ENCODE measurements at places on chromosomes 1 and 21.

- DNase-seq: no peak
Observed at GRCh38 chr1:40620586-40621210, 44.8 kb downstream of the RIMS3 start.

DNA sequence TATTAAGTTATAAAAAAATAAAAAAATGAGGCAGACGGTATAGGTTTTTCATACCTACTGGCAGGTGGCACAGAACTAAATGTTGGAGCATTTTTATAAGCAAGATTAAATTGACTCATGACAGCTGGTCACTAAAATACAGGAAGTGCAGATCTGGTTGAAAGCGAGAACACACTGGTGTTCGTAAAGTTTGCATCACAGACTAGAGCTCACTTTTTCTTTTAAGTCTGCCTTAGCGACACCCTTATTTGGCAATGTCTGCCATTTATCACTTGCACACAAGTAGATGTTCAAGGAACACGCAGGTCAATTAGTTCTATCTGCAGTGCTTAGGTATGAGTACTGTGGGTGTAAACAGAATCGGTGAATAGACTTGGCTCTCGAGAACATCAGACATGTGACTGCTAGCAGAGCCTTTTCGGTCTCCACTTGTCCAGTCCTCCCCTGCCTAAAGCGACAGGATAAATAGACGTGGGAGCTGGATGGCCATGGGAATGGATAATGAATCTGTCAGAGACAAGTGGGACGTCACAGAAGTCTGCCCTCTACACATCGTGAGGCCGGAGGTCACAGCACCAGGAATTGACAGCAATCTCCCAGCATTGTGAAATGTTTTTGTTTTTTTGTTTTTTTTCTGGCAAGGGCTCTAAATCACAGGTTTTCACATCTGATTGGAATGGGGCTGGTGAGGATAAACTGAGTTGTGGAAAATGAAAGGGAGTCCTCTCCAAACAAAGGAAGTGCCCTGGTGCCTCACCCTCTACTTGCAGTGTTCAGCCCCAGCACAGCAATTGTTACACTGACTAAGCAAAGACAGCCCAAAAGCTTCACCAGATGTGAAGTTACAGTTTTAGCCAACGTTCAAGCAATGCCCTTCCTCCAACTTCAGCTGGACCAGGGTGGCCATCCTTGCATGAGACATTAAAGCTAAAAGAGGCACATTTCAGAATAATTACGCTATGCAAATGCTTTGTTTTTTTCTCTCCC lies 248.9 kb downstream of the NTNG1 start:
- no peak for DNase-seq

DNA sequence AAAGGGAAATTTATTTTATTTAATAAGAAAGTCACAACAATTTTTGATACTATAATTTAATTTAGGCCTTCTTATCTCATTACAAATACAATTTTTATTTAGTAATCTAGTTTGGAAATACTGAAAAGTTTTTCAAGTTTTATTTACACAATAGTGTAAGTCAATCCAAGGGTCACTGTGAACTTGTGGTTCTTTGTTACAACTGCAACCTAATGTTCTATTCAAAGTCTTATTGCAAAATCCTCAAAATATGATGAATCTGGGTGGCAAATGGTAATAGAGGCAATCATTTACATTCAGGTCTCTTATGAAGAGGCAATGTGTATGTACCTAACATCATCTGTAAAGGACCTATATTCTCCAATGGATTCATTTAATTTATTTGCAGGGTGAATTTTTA lies 421.2 kb downstream of the DPYD start:
- no peak for DNase-seq

DNA sequence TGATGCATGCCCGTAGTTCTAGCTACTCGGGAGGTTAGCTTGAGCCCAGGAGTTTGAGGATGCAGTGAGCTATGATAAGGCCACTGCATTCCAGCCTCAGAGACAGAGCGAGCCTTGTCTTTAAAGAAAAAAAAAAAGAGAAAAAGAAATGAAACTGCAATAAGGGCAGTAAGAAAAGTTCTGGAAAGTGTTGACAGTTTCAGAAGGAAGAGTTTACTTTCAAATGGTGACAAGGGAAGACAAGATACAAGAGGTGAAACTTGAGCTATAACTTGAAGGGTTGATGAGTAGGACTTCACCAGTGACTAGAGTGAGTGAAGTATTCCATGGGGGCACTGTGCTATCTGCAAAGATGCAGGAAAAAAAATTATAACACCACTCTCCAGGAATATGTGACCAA lies 125.0 kb downstream of the AKT3 start:
- no peak for DNase-seq

DNA sequence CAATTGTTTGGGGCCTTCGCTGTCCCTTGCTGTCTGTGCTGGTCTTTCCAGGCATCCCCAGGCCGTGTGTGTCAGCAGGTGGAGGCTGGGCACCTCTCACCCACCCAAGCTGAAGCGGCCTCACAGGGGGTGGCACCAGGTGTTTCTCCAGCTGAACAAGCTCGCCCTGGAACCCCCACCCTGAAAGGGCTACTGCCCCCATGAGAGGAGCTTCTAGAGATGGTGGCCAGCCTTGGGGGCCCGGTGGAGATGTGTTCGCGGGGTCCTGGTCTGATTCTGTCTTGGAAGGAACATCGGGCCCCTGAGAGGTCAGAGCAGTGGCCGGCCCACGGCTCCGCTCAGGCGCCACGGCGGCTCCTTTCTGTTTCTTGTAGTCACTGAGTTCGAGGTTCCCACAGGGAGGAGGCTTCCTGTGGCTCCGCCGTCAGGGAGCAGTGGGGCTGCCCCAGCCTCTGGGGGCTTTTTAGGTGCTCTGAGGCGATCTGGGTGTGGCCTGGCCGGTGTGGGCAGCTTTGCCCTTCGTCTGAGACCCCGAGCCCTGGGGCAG lies 46.9 kb downstream of the SKI start:
- DNase-seq: no peak

GRCh38 chr1:157151073-157151472 lies 12.9 kb upstream of the ETV3 start:
- no peak for DNase-seq

DNA sequence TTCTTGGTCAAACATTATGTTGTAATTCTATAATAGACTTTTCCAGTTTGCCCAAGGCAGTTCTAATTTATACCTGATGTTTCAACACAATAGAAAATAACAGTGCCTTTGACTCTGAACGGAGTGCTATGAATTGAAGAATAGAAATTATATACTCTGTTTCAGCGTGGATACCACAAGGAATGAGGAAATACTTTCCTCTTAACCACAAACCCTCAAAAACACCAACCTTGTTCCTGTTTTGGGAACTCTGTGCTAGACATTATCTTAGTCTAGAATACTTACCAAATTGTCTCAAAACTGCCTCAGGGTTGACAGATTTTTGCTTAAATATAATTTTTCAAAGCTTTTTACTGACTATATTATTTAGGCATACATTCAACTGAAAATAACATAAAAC lies 1629.3 kb downstream of the MRPL39 start:
- DNase-seq: no peak

- DNase-seq: peak; percentile 88
Observed at GRCh38 chr1:247103859-247104591, at the start of gene ZNF669. Gene ZNF669, minus strand, starts transcription at chr1:247104356. Its CDS starts 157 bp downstream, at chr1:247104199.

DNA sequence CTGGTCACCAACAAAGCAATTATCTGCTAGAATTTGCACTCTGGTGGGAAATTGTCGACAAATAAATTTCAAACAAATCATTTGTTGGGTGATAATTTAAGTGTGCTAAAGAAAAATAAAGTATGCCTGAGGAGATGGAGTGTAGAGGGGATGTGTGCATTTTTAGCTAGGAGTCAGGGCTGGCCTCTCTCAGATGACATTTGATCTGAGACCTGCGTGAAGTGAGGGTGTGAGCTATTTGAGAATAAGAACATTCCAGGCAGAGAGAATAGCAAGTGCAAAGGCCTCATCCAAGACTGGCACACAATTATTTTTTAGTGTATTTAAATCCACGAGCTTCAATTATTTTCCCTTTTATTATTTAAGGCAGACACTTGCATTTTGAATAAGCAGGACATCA lies 19.7 kb upstream of the S1PR1 start:
- no peak for DNase-seq

- DNase-seq: no peak
Observed at GRCh38 chr1:30698401-30698981, 24.9 kb downstream of the MATN1 start.

DNA sequence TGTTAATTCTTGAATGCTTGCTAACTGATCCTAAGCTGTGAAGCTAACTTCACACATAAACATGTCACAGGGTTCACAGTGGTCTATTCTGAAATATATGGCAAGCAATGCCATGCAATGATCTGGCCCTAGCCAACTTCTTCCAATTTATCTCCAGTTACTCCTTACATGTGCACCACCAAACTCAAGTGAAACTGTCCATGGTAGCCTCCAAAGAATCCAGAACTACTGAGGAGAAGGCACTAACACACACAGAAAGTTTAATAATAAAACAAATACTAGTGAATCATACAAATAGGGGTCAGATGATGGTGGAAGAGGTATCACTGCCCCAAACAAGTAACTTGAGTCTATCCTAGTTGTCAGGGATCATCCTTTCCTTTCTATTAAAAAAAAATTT lies 172.6 kb upstream of the RAB4A start:
- DNase-seq: no peak

DNA sequence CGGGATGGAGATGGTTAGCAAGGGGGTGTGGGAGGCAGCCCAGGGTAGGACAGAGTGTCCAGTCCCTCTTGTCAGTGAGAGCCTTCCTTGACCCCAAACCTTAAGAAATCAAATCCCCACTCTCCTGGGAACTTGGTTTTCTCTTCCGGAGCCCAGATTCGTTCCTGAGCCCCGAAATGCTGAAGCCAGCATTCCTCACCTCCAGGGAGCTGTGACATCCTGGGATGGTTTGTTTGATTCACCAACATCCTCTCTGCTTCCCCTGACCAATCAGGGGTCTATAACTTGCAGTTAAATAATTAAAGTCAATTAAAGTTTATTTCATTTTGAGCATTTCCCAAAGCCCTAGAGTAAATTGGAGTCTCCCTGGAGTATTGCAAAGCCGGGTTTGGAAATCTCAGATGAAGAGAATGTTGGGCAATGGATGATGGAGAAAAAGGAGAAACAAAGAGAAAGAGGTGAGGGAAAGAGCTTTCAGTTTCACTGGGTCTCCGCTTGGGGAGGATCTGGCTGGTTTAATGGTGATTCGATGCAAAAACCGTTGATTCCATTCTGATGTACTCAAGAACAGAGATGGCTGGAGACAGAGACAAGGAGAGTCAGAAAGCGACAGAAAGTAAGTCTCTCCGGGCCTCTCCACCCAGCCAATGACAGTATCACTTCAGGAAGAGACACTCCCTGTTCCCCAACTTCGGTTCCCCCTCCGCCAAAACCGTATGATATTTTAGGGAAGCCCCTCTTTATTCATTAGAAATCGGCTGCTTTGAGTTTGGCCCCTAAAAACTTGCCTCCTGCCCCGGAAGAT lies 12.8 kb upstream of the ALX3 start:
- no peak for DNase-seq

GRCh38 chr1:231357187-231357772 lies 19.2 kb downstream of the SPRTN start:
- DNase-seq: no peak

GRCh38 chr1:117663156-117663902 lies 57.5 kb downstream of the TENT5C start:
- no peak for DNase-seq

GRCh38 chr1:68220420-68220819 lies 11.9 kb downstream of the WLS start:
- no peak for DNase-seq

DNA sequence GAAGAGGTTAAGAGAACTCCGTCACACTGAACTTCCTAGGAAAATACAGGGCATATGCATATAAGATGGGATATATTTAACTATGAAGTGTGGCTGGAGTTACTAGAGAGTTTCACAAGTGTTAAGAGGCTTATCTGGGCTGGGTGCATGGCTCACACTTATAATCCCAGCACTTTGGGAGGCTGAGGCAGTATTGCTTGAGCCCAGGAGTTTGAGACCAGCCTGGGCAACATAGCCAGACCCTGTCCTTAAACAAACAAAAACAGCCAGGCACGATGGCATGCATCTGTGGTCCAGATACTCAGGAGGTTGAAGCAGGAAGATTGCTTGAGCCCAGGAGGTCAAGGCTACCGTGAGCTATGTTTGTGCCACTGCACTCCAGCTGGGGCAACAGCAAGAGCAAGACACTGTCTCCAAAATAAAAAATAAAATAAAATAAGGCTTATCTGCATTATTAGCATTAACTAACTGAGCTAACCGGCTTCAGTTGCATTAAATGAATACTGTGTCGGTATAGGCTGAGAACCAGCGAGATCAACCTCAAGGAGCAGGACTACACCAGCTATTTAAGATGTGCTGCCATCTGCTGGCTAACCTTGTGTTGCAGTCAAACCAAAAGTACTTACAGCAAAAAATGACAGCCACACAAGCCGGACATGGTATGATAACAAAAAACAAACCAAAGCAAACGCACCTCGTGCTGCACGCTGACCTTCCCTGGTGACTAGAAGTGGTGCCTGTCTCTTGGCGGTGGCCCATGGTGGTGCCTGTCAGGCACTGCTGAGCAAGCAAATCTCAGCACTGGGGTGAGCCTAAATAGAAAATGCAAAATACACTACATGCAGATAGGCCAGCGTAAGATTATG lies 19.7 kb upstream of the RBBP5 start:
- DNase-seq: peak; percentile 52

- DNase-seq: no peak
Observed at GRCh38 chr1:171850651-171851350, 9.5 kb downstream of the DNM3 start.

DNA sequence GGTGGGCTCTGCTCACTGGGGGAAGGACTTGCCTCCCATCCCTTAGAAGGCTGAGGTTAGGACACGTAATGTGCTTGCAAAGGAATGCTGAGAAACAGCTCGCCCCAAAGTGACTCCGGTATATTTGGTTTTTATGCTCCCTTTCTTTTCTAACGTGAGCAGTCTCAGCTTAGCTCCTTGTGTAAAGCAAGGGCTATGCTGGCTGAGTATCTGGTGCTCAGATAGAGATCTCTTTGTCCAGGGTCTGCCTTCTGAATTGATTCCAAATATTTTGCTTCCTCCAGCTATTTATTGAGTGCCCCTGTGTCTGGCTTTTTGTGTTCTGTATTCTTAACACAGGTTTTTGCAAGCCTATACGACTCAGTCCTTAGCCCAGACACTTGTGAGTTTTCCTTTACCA lies 94.5 kb upstream of the ARTN start:
- no peak for DNase-seq

DNA sequence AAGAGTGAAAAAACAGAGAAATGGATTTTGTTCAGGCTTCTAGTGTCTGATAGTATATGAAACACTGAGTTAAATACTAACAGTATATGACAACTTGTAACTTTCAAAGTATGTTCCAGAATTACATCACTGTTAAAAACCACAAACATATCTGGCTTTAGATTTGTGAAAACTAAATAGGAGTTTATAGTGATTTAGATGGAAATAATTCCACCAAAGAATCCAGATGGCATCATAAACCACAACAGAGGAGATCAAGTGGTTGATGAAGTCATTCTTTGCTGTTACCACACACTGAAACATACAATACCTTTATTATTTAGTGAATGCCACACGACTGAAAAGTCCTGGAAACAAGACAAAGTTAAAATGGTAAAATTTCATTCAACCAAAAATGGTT lies 37.2 kb downstream of the ALG14 start:
- DNase-seq: no peak

- DNase-seq: no peak
Observed at GRCh38 chr1:47751193-47751592, 246.0 kb downstream of the TRABD2B start.

Measured in GM19239 (cell line).